Muscle of arm (tissue), 14 donors: ENCODE measurements at places on chromosomes 16 and 17.

GRCh38 chr17:12107905-12108304 is 87.2 kb downstream of the MAP2K4 start:
- no peak for DNase-seq

GRCh38 chr16:46801428-46802049 is 29.4 kb downstream of the C16orf87 start:
- DNase-seq = no peak

DNA sequence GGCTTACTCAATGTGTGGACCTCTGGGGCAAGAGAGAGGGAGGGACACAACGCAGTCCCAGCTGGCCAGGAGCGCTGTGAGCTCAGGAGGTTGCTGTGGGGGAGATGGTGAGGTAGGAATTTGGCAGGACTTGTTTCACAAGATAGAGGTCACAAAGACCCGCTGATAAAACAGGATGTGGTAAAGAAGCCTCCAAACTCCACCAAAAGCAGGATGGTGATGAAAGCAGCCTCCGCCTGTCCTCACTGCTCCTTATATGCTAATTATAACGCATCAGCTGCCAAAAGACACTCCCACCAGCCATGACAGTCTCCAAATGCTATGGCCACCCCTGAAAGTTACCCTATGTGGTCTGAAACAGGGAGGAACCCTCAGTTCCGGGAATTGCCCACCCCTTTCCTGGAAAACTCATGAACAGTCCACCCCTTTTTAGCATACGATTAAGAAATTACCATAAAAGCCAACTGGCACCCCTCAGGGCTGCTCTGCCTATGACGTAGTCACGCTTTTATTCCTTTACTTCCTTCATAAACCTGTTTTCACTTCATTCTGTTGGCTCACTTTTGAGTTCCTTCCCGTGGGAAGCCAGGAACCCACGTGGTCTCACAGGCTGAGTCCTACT is 5.3 kb upstream of the EIF4A3 start:
- no peak for DNase-seq

DNA sequence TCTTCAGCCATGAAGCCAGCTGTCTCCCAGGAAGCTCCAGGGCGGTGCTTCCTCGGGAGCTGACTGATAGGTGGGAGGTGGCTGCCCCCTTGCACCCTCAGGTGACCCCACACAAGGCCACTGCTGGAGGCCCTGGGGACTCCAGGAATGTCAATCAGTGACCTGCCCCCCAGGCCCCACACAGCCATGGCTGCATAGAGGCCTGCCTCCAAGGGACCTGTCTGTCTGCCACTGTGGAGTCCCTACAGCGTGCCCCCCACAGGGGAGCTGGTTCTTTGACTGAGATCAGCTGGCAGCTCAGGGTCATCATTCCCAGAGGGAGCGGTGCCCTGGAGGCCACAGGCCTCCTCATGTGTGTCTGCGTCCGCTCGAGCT is 14.1 kb downstream of the STH start:
- DNase-seq = no peak

DNA sequence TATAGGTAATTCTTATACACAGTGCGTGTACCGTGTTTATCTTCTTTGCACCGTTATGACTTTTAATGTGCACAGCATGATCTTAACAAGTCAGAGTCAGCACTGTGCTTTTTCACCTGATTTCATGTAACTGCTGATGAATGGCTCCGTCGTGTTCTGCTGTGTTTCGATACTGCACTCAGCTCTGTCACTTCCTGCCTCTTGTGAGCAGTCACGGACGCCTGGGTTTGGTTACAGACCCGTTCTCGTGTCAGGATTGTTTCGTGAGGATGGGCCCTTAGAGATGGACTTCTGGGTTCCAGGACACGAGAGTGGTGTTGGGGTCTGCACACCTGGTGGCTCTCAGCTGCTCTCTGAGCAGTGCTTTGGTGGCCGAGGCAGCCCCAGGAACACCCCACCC is 24.6 kb downstream of the TBCD start:
- DNase-seq = no peak

DNA sequence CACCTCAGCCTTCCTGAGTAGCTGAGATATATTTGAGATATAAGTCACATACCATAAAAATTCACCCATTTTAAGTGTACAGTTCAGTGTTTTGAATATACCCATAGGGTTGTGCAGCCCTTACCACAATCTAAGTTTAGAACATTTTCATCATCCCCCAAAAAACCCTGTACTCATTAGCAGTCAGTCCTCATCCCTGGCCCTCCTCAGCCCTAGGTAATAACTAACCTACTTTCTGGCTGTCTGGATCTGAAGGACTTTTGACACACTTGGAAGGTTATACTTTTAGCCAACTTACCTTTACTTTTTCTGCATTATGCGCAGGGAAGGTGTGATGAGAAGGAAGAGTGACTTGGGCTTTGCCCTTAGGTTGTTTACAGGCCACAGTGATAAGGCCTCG is 4.0 kb upstream of the PLEKHG4 start:
- DNase-seq = no peak

GRCh38 chr16:66224626-66225025 is 141.9 kb upstream of the CDH5 start:
- DNase-seq = no peak

- no peak for DNase-seq
Observed at GRCh38 chr17:76645481-76645880, 1.9 kb upstream of the ST6GALNAC1 start.

- no peak for DNase-seq
Observed at GRCh38 chr17:29585080-29585751, 4.2 kb downstream of the GIT1 start.

DNA sequence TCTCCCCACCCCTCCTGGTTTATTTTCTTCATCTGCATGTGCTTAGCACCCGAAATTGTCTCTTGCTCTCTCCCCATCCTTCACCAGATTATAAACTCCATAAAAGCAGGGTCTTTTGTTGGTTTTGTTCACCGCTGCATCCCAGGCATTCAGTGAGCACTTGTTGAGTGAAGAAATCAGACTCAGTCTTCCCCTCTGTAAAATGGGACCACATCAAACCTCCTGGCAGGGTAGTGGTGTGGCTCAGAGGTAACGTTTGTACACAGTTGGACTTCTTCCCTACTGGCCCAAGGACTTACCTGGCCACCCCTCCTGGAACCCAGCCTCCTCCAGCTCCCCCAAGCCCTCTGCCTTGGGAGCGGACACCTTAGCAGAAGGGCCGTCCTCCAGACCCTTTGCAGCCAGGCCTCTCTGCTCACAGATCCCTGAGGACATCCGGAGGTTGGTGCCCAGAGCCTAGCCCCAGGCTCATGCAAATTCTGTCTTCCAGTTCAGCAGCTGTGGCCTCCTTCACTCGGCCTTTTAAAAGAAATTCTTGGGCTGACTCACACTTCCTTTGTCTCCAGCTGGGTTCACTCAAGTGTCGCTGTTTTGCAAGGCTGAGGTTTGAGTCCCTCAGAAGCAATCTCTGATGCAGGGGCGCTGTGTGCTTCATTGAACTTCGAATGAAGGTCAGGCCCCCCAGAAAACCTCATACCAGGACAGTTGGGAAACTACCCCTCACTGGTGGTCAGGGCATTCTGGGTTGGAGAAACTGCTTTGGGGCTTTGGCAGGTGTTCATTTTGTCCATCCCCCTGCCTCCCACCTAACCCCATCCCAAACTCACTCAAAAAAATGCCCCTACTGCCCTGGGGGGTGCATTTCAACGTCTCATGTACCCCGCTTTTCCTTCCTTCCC is 16.8 kb upstream of the RMI2 start:
- peak; percentile 62 for DNase-seq

DNA sequence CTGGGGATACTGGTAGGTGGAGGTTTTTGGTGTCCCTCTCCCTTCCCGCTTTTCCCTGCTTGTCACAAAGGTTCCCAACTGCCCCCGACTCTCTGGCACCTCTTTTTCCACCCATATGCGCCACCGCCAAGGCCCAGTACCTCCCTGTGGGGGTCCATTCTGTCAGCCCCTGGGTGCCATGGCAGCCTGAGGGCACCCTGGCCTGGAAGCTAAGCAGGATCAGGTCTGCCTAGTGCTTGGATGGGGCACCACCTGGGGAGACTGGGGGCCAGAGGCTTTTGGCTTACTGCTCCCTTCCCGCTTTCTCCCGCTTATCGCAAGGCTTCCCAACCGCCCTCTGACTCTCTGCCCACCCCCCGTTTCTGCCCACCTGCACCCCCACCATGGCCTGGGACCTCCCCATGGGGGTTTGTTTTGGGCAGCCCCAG is 2286.4 kb downstream of the TP53TG3F start:
- no peak for DNase-seq

GRCh38 chr16:56382901-56383355 is 42.4 kb downstream of the AMFR start:
- no peak for DNase-seq

DNA sequence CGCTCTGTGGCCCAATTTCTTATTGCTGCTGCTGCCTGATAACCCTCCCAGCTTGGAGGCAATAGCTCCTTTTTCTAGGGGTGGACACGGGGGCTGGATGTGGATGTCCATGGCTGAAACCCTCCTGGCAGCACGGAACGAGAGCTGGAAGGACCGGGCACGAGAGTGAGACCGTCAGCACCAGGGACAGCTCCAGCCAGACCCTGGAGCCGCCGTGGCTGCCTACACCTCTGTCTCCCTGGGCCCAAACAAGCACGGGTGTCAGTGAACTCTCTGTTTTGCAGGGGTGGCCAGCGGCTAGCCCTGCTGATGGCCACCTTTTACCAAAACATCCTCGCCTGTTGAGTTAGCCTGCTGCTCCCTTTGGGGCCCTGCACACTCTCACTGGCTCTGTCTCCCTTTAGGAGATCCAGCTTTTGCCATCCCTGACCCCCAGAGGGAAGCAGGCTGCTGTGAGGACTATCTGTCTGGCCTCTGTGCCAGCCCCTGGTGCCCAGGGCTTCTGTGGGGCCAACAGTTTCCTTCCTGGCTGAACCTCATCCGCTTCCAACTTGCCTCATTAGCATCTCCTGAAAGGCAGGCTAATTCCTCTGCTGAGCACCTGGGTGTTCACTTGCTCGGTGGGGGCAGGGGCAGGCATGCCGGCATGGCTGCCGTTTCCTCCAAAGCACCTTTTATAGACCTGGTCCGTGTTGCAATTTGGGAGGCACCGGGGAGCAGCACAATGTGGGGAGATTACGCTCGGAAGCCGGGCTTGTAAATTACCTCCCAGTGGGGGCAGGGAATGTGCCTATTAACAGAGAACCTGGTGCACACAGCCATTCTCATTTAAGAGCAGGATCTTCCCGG is 118.1 kb downstream of the ENGASE start:
- peak; percentile 59 for DNase-seq

- DNase-seq = no peak
Observed at GRCh38 chr17:39782481-39782880, 44.7 kb downstream of the GRB7 start.

- peak; percentile 79 for DNase-seq
Observed at GRCh38 chr17:77489893-77490255, 349.1 kb downstream of the SEC14L1 start.

DNA sequence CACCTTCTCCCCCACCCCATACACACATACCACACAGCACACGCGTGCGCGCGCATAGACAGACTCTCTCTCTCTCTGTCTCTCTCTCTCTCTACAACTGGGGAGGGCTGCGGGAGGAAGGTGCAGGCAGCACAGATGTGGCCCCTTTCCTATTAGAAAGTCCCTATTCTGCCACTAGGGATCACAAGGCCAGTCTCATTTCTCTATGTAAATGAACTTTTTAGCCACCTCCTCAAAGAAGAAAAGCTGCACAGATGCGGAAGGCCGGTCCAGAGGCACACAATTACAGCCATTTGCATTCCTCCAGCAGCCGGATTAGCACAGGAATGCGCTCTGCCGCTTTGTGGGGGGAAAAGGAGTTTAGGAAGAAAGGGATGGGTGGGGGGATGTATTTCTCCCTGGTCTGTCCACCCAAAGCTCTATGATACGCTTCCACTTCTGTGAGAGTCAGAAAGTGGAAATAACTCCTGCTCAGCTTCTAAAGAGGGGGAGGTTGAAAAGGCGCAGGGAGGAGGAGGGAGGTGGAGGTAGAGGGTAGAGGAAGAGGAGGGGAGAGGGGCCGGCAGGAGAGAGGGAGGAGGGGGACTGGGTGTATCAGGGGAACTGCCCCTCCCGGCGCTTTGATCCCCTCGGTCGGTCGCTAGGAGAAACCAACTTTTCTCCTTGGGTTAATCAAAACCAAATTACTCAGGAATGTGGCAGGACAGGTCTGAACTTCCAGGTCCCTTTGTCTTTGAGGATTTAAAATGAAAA is 11.7 kb downstream of the ZFHX3 start:
- DNase-seq = no peak

DNA sequence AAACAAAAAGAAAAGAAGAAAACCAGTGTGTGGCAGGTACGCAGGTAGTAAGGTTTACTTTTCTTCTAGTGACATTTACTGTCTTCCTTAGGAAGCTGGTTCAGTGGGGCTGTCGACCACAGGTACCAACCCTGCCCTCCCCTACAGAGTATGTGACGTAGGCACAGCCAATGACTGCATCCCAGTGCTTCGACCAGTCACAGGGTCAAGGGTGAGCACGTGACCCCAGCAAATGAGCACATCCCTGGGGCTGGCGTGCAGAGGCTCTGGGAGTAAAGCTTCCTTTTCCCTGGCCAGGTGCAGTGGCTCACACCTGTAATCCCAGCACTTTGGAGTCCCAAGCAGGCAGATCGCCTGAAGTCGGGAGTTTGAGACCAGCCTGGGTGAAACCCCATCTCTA is 38.9 kb upstream of the PLCG2 start:
- DNase-seq = no peak
